Effector CD4-positive, alpha-beta T cell (primary cell): ENCODE measurements at places on chromosomes 11 and 22.

DNA sequence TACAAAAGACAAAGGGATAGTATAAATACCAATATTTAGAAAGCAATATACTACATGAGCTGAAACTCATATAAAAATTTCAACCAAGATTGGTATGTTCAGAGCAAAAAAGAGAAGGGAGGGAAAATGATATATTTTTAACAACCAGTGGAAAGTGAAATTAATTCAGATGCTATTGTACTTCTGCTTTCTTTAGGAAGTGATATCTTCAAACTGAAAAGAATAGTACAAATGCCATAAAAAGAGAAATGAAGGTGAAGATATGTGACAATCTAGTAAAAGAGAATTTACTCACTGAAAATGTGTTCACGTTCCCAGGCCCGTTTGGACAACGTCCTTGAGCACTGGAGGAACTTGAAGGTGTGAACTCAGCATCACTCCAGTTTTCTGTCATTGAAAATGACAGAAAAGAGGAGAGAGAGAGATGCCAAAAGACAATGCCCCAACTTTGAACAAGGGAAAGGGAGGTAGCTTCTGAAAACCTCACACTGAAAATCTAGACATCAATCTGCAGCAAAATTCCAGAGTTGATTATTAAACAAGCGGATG is 47.5 kb downstream of the SC5D start:
- DNase-seq = no peak

GRCh38 chr11:132490978-132491377 is 1041.3 kb downstream of the OPCML start:
- DNase-seq = no peak

DNA sequence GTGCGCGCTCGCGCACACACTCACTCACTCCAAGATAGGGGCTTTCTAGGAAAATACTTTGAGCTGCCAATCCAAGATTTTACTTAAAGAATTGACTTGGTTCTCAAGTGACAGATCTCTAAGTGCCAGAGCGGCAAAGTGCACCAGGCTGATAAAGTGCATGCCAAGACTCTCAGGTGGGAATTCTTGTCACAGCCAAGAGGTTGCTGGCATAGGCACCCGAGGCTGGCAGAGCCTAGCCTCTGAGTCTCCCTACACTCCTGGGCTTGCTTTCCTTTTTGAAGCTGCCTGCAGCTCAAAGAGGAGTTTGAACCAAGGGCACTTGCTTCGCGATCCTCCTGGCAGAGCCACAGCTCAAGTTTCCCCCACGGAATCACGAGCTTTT is 2.5 kb upstream of the ADM start:
- no peak for DNase-seq

DNA sequence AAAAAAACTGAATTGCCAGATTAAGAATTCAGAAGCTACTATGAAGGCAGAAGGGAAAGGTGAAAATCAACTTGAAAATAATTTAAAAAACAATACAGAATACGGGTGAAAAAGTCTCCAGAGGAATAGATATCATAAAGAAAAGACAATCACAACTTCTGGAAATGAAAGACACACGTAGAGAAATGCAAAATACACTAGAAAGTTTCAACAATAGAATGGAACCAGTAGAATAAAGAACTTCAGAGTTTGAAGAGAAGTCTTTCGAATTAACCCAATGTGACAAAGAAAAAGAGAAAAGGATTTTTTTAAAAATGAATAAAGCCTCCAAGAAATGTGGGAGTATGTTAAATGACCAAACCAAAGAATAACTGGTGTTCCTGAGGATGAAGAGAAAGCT is 263.8 kb upstream of the FAT3 start:
- no peak for DNase-seq

DNA sequence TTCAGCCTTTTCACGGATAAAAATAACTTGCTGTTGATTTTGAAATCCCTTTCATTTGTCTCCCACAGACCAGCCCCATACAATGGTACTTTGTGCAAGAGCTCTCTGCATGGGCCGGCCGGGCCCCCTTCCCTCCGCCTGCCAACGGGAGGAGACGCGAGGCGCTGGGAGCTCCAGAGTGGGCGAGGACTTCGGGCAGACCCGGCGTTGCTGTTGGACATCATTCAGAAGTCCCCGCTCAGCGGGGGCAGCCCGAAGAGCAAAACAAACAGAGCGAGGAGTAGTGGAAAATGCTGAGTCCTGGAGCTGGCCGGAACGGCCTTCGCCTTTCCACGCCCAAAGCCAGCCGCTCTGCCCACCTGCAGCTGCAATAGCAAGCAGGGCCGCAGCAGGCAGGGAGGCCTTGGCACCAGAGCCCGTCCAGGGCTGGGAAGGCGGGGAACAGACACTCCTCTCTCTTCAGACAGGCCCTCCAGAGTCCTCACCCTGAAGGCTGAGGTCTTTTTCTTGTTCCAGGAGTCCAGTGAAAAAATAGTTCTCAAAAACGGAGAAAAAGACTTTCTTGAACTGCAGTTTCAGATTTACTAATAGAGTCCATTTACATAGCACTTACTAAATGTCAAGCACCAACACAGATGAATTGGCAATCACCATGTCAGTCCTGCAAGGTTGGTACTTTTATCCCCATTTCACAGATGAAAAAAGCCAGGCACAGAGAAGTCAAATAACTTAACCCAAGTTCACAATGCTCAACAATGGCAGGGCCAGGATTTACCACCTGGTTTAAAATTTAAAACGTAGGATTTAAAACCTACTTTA is 135.5 kb downstream of the ETS1 start:
- no peak for DNase-seq

DNA sequence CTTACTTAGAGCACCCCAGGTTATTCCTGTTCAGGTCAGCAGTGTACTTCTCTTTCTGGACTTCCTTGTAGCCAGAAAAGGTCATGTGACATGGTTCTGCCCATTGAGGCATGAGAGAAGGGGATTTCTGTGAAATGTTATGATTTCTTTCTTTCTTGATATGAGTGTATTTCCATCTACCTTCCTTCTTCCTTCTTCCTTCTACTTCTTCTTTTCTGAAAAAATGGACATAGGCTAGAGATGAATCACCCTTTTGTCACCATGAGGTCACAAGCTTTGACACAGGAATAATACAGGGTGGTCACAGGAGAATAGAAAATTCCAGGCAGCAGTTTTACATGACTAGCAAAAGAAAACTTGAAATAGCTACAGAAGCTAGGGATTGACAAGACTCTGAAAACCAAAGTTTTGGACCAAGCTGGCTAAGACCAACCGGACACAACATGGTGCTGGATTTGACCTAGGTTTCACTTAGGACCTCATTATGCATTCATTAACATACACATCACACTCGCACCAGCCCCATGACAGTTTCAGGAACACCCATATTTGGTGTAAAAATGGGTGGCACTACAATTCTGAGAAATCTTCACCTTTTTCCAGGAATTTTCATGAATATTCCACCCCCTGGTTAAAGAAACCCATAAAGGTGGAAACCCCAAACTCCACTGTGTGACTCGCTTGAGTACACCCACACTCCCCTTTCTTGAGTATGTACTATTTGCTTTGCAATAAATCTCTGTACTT is 21.2 kb upstream of the MAP6 start:
- no peak for DNase-seq

DNA sequence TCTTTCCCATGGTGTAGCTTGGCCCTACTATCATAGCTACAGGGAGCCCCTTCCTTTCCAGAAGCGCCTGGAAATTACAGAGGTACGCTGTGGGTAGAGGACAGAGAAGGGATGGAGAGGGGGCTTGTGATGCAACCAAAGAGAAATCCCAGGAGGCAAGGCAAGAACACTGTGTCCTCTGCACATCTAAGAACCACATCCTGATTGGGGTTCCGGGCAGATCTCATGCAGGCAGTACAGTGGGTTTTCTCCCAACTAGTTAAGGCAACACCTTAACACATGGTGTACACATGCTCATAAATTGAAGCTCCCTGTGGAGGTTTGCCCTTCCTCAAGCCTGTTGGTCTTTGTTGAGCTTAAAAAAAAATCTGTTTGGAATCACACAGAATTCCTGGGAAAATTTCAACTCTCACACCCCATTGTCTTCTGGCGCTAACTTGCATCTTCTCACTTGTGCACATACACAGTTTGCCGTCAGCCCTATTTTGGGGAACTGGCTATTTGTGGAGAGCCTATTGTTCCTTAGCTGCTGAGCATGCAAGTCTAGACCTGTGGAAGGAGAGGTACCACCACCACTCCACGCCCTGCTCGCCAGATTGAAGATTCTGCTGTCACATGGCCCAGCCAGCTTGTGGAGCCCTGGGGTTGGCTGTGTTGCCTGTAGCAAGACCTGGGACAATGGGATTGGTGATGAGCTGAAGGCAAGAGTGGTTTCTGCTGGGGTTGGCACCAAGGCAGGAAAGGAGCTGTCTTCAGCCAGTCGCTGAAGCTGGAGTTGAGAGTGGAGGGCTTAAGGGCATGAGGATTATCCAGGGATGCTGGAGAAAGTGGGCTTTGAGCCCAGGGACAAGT is 52.4 kb downstream of the ALX4 start:
- DNase-seq = no peak

- DNase-seq = no peak
These were observed 18.8 kb upstream of the ZBTB16 start for GRCh38 chr11:114040706-114041211.
